ENCODE measurements at places on chromosomes 2 and 18.

- no peak for DNase-seq
Observed at GRCh38 chr2:100451734-100452133, 18.5 kb upstream of the NMS start.

- DNase-seq = peak; percentile 6
Observed at GRCh38 chr2:24754985-24755705, 38.0 kb downstream of the PTRHD1 start.

GRCh38 chr18:34808389-34808788, 98.3 kb downstream of the DTNA start:
- DNase-seq = no peak

GRCh38 chr2:156326526-156327095, 5.9 kb downstream of the NR4A2 start:
- no peak for DNase-seq

DNA sequence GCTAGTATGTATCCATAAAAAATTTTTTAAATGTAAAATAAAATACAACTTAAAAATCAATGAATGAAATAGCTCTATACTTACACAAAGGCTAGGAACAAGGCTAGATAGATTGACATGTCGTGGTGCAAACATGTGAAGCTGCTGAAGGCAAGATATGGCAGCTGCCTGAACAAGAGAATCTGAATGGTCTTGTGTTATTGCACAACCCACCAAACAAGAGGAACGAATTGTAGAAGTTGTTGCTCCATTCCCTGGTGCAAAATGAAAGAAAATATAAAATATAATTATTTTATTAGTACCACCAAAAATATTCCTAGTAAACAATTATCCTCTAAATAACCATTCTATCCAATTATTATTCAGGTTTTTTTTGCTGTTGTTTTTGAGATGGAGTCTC, 46.4 kb downstream of the HEATR5B start:
- DNase-seq = no peak

DNA sequence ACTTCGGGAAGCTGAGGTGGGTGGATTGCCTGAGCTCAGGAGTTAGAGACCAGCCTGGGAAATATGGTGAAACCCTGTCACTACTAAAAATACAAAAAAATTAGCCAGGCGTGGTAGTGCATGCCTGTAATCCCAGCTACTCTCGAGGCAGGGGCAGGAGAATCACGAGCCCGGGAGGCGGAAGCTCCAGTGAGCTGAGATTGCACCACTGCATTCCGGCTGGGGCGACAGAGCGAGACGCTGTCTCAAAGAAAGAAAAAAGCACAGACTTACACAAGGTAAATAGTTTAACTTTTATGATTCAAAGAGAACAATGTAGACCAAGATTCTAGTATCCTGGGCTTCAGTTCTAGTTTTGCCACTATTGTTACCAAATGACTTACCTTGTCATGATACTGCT, 37.4 kb downstream of the NCKAP1 start:
- DNase-seq = no peak

GRCh38 chr2:129872446-129872845, 107.0 kb upstream of the RAB6C start:
- no peak for DNase-seq

GRCh38 chr2:158131483-158131912, 29.8 kb downstream of the UPP2 start:
- DNase-seq = no peak

DNA sequence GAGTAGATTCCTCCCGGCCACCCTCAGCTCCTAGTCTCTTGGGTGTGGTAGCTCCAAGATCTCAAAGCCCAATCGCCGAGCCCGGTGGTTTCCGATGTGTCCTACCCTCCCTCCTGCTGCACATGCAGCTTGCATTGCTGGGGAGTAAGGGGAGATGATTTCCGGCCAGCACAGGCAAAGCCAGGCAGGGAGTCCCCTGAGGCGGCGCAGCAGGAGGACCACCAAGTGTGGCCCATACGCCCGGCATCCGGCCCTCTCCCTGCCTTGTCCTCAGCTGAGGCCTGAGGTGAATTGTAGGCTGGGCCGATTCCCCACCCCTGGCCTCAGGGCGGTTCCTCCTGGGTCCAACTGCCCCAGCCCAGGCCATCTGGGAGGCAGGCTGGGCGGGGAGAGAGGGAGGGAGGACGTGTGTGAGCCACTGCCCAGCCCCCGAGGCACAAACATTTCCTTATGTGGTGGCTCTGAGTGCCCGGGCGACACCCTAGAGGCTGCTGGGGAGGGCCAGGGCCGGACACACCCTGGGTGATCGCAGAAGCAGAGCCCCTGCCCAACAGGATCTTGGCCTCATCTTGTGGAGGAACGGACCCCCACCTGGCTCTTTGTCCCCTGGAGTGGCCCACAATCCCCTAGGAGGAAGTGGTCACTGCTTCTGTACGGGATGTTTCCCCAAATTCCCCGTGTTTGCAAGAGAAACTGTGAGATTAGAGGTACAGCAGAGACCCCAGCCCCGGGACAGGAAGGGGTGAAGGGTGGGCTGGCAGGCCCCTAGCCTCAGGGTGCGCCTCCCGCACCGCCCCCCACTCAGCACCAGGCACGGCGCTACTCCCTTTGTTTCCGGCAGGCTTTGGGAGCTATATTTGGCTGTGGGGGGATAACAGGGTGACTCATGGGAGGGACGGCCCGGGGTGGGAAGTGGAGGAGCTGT, 41.9 kb upstream of the PTMA start:
- DNase-seq = peak; percentile 93

DNA sequence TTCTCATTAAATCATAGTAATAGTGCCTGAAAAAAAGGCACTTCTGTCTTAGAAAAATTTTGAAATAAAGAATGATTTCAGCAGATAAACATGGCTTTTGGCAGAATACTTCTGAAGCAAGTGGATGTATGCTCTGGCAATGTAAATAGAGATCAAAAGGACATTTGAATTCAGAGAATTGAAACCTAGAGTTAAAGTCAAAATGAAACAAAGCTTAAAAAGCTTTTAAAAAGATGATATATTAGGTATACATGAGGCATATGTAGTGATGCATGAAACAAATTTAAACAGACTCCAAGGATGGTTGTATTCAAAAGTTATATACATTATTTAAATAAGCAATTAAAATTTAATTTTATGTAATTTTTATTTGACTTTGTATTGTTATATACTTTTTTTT, 1344.5 kb upstream of the TMEFF2 start:
- DNase-seq = no peak

DNA sequence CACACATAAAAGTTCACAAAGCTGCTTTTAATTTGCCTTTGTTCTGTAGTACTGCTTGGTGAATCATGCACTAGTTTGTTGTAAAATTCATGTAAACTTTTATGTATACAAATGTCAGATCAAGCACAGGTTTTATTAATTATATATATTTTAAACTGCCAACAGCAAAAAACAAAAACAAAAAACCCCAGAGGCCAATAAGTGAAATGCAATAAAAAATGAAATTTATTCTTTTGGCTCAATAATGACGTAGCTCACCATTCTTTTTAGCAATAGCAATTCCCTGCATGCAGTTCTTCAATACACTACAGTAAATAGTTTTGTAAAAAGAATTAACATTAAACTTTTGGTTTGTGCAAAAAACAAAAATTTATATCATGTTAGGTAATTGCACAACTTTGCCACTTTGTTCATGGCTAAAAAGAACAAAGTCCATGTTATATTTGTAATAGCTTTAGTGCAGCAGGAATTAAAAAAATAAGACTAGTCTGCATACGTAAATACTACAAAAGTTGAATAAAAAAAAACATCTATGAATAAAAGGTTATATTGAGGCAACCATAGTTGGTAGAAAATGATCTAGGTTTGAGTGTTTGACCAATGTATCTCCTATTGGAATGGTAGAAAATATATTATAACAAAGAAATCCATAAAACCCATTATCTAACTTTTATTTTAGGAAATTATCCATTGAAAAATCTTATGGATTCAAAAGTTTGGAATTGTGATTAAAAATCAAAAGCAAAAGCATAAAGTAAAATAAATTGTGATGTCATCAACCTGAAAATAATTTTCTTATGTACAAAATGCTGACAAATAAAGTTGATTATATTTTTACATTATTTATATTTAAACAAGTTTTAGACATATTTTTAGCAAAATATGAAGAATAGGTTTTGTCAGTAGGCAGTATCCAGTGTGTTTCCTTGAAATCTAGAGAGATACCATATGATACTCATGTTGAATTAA, 115.6 kb downstream of the SCN3A start:
- no peak for DNase-seq

GRCh38 chr18:76766429-76766828, 55.9 kb upstream of the ZNF236 start:
- no peak for DNase-seq

DNA sequence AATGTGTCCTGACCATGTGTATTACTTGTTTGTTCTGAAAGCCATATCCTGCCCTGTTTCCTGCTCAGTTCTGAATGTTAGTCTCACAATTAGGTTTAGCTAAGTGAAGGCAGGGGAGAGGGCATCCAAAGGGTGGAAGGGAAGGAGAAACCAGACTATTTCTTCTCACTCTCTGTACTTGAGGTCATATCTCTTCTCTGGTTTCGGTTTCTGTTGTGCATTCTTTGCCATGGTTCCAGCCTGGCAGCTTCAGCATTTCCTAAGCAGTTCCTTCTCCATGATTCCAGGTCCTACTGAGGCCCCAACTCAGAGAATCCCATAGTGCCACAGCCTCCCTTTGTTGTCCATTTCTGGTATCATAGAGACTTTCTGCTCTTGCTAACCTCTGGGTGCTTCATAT, 40.3 kb upstream of the HNMT start:
- no peak for DNase-seq

Measured in ELR (cell line).